ENCODE measurements at places on chromosomes 4 and X.

DNA sequence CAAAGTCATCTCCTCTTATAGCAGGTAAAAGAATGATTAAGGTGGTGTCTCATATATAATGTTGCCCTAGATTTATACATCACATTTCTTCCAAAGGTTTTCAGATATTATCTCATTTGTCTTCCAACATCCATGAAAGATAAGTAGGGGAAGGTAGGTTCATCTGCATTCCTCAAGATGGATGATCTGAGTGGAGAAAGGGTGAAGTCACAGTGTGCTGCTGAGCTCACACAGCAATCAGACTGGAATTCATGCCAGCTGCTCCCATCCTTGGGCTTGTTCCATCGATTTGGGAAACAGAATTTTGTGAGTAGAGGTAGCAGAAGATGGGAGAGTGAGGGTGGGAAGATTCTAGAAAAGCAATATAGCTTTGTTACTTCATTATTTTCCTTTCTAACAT is 482.4 kb downstream of the INPP4B start:
- no peak for DNase-seq

GRCh38 chr4:81745050-81745449 is 273.3 kb upstream of the RASGEF1B start:
- DNase-seq: no peak

DNA sequence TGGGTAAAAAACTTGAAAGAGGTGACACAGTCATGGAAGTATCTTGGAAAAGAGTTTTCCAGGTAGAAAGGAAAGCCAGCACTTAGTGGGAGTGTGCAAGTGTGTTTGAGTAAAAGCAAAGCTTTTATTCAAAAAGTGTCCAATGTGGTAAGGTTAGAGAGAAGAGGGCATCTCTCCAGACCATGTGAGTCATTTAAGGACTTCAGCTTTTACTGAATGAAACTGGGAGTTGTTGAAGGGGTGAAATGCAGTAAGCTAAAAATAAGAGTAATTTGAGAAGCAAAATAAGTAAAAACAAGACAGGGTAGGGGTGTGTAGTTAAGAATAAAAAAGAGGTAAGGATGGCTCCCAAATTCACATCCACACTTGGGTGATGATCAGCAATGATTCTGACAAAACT is 238.9 kb downstream of the SLC7A11 start:
- DNase-seq: no peak

GRCh38 chr4:116387937-116388474 is 697.4 kb downstream of the TRAM1L1 start:
- DNase-seq: no peak

GRCh38 chr4:22921936-22922335 is 229.2 kb downstream of the GBA3 start:
- no peak for DNase-seq

GRCh38 chr4:87118826-87119225 is 101.6 kb downstream of the KLHL8 start:
- peak; percentile 8 for DNase-seq

- no peak for DNase-seq
Measured at GRCh38 chr4:86670298-86670697, 76.2 kb downstream of the PTPN13 start.

- DNase-seq: no peak
Measured at GRCh38 chrX:124842205-124842604, 477.5 kb upstream of the TEX13C start.

- DNase-seq: no peak
Measured at GRCh38 chrX:43573441-43574015, 82.6 kb upstream of the MAOA start.

GRCh38 chrX:72060196-72060920 is 71.4 kb downstream of the RTL5 start:
- DNase-seq: no peak

DNA sequence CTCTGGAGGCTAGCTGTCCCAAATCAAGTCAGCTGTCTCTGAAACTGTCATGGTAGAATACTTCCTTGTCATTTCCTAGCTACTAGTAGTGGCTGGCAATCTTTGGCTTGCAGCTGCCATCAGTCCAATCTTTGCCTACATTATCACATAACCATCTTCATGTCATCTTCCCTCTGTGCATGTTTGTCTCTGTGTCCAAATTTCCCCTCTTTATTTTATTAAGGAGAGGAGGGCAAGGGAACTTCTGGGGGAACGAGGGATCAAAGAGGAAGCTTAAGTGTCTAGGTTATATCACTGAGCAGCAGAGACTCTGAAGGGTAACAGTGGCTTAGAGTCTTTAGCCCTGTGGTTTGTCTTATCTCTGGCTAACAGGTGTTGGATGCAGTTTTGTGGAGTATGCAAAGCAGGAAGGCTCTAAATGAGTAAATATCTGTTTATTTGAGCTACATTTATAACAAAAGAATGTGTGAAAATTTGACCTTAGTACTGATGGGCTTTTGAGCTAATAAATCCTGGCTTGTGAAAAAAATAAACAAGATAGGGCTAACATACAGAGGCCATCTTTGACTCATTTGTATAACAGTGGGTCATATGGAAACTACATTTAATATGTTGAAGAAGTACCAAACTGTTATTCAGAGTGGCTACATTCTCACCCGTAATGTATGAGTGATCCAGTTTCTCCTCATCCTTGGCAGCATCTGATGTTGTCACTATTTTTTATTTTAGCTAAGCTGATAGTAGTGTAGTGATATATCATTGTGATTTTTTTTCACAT is 49.4 kb upstream of the ENOX2 start:
- DNase-seq: no peak

DNA sequence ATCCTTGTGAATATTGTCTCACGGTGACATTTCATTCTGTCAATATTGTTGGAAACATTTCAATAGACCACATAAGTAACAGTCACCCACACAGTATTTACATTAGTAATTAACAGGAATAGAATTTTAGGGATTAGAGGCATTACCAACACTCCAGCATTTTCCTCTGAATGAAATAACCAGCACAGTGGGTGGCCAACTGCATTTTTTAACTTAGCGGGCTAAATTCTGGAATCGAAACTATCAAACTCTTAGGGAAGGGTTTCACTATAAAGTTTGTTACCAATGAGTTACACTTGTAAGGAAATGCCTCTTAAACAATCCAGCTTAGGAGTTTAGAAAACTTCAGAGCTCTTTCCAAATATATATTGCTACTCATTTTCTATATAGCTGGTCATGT is 403.0 kb downstream of the ADGRL3 start:
- no peak for DNase-seq

DNA sequence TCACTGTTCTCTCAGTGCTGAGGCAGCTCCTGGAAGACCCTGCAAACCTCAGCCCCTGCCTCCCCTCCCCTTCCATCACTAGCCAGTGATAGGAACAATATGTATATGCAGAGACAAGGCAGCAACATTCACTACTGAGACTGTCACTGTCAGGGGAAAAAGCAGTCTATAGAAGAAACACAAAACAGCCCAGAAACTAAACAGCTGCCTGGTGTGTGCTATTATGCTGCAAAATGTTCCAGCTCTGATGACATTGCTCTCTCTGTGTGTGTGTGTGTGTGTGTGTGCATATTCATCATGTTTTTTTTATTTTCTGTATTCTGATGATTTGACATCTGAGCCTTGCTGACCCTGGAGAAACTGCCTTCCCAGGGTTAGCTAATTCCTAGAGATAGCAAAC is 147.2 kb downstream of the SPATA18 start:
- DNase-seq: no peak

DNA sequence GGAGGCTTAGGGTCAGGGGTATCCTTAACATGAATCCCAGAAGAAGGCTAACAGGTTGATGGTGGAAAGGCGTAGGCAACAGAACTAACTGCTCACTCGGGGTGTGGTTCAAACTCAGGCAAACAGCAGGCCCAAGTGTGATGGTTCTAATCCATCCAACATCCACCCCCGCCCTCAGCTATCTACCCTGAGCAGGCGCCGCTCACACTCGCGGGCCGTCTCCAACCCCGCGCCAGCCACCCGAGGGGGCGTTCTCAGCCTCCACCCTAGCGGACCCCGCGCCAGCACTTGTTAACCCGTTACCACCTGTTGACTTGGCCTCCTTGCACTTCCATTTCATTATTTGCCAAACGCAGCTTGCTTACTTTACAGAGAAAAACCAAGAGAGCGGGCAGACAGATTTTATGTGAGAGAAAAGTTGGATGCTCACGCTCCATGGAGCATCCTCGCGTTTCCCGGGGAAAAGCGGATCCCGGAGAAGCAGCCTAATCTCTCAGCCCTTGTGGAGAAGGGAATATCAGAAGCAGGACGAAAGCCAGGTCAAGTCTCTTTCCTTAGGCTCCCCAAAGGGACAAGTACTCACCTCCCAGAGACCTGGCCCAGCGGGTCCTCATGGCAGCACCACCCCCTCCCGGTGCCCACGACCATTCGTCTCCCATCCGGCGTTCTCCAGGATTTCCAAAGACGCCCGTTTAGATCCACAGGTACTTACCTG is 773 bp downstream of the SNCA start:
- no peak for DNase-seq

DNA sequence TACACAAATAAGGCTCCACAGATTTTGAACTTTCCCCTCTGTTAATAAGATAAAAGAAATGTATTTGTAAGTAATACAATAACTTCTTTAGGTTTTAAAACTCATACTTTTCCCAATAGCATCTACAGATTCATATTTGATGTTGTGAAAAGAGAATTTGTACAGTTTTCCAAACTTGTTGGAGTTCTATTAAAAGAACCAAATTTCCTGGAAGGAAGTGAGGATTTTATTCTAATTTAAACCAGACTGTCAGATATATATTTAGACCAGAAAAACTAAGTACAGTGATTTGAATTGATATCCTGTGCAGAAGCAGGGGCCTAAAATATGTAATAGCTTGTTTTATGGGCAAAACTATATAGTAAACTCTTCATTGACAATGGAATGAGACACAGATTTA is 53.7 kb downstream of the NAA11 start:
- no peak for DNase-seq

GRCh38 chr4:13912436-13912925 is 285.0 kb upstream of the BOD1L1 start:
- no peak for DNase-seq

- DNase-seq: no peak
Measured at GRCh38 chrX:7091923-7092322, 55.6 kb upstream of the STS start.

DNA sequence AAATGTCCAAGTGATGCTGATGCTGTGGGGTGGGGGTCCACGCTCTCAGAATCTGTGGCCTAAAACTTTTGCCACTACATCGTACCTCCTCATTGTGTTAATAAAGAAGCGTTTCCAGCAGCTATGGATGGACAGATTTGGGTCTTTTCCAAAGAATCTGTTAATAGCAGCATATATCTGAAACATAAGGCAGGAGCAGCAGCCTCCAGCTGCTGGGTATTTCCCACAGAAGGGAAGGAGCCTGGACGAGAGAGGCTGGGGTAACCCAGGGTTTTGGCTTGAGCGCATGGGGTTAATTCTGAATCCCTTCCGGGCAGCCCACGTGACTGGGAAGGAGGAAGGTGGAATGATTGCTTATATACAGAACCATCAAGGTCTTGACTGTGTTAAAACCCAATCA is 332.4 kb downstream of the BCOR start:
- no peak for DNase-seq

- DNase-seq: no peak
Measured at GRCh38 chr4:80017125-80017854, 55.7 kb downstream of the ANTXR2 start.

- no peak for DNase-seq
Measured at GRCh38 chr4:186617921-186618320, 62.6 kb upstream of the MTNR1A start.

DNA sequence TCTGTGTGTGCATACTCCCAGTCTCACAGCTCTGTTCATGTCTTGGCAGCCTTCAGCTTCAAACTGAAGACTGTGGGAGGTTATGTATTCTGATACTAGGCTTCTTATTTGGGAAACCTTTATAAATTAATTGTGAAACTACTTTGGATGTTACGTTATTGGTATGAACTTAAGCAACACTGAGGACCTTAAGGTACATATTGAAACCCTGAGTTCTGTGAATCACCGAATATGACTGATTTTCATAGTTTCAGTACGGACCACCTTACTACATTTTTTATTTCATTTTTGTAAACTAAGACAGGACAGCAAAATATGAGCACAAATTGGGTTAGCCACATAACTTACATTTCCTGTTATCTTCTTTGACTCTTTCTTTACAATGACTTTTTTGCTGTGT is 498.4 kb downstream of the PDGFC start:
- DNase-seq: no peak

GRCh38 chrX:7318661-7319060 is 170.7 kb upstream of the PUDP start:
- no peak for DNase-seq

GRCh38 chr4:28351826-28352225 is 1491.2 kb downstream of the STIM2 start:
- no peak for DNase-seq

GRCh38 chrX:74546984-74547383 is 67.4 kb downstream of the RLIM start:
- DNase-seq: no peak

DNA sequence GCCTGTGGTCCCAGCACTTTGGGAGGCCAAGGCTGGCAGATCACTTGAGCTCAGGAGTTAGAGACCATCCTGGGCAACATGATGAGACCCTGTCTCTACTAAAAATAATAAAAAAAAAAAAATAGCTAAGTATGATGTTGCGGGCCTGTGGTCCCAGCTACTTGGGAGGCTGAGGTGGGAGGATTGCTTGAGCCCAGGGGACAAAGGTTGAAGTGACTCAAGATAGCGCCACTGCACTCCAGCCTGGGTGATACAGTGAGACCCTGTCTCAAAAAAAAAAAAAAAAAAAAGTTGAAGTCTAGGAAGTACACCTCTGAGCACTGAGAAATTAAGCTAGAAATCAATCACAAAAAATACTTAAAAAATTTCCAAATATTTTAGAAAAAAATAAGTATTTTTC is 86.5 kb downstream of the FRAS1 start:
- no peak for DNase-seq

- no peak for DNase-seq
Measured at GRCh38 chrX:68163441-68163840, 269.9 kb downstream of the OPHN1 start.

GRCh38 chr4:141131723-141132071 is 1.6 kb downstream of the RNF150 start:
- no peak for DNase-seq

GRCh38 chr4:181301735-181302710 is 941.2 kb upstream of the TENM3 start:
- peak; percentile 21 for DNase-seq

- DNase-seq: no peak
Measured at GRCh38 chrX:50863471-50863870, 47.1 kb upstream of the BMP15 start.

- no peak for DNase-seq
Measured at GRCh38 chr4:144831971-144832370, 186.0 kb downstream of the HHIP start.

DNA sequence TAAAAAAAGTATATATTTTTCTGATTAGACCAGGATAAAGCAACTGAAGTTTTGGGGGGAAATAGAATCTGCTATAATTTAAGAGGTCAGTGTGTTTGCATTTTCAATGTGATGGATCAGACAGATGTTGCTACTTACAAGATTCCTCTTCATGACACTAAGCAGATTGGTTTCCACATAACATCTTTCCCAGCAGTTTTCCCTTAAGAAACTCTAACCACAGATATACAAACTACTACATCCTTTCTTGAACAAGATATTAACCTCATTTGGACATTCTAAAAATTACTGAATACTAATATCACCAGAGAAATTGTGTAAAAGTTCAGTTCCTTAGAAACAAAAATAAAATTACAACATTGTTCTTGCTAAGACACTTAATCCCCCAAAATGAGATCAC is 106.7 kb upstream of the GUCY1A1 start:
- DNase-seq: no peak

- DNase-seq: no peak
Measured at GRCh38 chrX:47278691-47279090, 45.9 kb downstream of the USP11 start.
